ENCODE measurements at places on chromosomes 13 and 19.

DNA sequence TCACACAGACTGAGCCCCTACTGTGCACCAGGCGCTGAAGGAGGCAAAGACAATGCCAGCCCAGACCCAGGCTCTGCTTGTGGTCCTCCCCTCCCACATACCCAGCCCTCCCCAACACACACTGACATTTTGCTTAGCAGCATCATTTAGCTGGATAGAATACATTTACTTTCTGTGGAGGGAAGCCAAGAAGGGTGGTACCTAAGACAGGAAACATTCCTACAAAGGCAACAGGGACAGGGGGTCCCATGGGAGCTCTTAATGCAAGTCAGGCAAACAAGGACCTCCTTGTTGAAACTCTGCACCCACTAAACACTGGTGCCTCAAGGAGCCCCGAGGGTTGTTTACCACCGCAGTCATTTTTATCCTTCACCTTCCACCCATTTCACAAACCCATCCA lies 77.0 kb upstream of the ZNF507 start:
- no peak for DNase-seq

DNA sequence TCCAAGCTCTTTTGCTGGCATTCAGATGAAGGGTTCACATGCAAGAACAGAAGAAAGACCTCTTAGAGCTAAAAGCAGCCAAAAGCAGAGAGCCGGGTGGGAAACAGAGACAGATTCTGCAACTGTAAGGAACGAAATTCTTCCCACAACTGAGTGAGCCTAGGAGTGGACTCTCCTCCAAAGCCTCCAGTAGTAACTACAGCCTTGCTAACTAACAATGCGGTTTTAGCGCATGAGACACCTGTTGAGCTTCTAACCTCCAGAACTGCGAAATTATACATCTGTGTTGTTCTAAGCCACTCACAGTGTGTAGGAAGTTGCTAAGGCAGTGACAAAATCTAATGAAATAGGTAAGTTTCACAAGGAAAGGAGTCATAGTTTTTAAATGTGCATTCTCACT lies 98.1 kb upstream of the SLITRK1 start:
- DNase-seq, result no peak

GRCh38 chr19:41893899-41894298 lies 10.9 kb downstream of the ARHGEF1 start:
- DNase-seq, result no peak

- DNase-seq, result no peak
These were observed 80.6 kb downstream of the KDM4B start for GRCh38 chr19:5049561-5049960.

DNA sequence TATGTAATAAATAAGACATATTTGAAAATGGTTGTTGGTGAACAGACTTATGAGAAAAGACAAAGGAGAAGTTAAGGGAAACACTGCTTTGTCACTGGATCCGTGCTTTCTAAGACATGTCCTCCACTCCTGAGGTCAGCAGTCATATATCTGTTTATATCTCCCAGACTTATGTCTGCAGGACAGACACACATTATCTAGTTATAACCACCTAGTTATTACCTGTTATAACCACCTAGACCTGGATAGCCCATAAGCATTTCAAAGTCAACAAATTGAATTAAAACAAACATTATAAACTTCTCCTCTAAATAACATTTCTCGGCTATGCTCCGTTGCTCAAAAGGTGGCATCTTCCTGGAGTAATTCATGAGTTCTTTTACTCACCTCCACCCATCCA lies 96.4 kb downstream of the SPRY2 start:
- DNase-seq, result no peak

GRCh38 chr19:2362046-2362969 lies 2.2 kb downstream of the TMPRSS9 start:
- DNase-seq, result no peak

- DNase-seq, result no peak
These were observed 79.2 kb upstream of the LRCH1 start for GRCh38 chr13:46473806-46474205.

GRCh38 chr19:49415102-49415809 lies 8.0 kb downstream of the PTH2 start:
- no peak for DNase-seq

- no peak for DNase-seq
These were observed 890.1 kb upstream of the PCDH20 start for GRCh38 chr13:62305756-62306155.

All from stimulated activated CD4-positive, alpha-beta T cell treated with anti-CD3 and anti-CD28 coated beads, Interleukin-1b, Interleukin-23, amount 100 ng/mL, for 24 hours (primary cell).